ENCODE measurements at places on chromosomes 5 and 9.

DNA sequence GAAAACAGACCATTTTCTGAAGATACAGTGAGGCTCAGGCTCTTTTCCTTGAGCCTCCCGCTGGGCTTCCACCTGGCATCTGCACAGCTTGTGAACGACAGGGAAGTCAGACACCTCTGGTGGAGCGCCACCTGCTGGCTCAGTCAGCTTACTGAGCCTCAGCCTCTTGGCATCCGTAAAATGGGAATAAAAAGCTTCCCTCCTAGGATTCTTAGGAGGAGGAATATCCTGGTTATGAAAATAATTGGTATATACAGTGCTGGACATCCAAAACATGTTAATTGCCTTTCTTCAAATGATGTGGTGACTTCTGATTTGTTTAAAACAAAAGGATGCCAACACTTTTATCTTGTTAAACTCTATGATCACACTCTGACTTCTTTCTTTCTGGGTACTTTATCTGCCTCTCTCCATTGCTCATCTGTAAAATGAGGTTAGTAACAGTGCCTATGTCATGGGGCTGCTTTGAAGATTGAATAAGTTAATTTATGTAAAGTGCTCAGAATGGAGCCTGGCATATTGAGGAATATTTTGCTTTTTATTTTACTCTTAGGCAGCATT lies 67.5 kb downstream of the MAMDC2 start:
- DNase-seq: peak; percentile 69

GRCh38 chr5:173256800-173257199 lies 21.8 kb upstream of the NKX2-5 start:
- no peak for DNase-seq

DNA sequence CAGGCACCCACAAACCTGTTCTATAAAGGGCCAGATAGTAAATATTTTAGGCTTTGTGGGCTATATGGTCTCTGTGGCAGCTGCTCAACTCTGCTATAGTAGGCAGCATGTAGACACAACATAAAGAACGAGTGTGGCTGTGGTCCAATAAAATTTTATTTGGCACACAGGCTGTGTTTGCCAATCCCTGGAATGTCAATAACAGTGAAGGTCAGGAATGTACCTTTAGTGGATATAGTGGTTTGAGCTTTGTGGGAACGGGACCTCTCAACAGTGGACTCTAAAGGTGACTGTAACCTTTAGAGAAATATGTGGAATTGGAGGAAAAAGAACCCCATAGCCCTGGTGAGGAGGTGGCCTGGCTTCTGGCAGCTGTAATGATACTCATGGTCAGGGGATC lies 145.2 kb downstream of the MAST4 start:
- no peak for DNase-seq

- no peak for DNase-seq
Measured at GRCh38 chr5:163221581-163221980, 215.8 kb upstream of the CCNG1 start.

GRCh38 chr9:112858625-112859147 lies 32.0 kb downstream of the SLC46A2 start:
- DNase-seq: no peak

- DNase-seq: no peak
Measured at GRCh38 chr9:131218370-131218769, 57.9 kb downstream of the FAM78A start.

DNA sequence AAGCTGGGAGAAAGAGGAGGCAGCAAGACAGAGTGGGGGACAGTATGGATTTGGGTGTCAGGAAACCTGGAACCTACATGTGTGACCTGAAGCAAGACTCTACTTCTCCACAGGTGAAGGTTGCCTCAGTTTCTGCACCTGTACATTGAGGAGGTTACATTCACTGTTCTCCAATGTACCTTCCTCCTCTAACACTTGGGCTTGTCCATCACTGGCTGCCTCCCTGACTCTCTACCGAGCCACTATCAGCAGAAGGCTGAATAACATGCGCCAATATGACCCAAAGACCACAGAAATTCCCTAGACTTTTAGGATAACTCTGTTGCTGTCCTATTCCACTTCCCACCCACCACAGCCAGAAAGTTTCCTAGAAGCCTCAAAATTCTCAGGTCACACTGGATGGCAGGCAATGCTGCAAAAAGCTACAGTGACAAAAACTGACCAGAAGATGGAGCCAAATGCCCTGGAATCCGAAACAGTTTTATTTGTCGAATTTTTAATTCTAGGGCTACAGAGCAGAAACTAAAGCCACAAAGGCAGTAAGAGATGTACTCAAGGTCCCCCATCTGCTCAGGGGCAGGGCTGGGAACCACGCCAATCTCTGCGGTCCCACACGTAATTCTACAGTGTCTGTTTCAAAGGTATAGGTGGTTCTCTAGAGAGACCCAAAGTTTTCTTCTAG lies 64.4 kb downstream of the FAM114A2 start:
- DNase-seq: peak; percentile 28

- DNase-seq: no peak
Measured at GRCh38 chr9:36976371-36977030, 57.6 kb downstream of the PAX5 start.

GRCh38 chr5:39992617-39993202 lies 567.9 kb upstream of the DAB2 start:
- no peak for DNase-seq

DNA sequence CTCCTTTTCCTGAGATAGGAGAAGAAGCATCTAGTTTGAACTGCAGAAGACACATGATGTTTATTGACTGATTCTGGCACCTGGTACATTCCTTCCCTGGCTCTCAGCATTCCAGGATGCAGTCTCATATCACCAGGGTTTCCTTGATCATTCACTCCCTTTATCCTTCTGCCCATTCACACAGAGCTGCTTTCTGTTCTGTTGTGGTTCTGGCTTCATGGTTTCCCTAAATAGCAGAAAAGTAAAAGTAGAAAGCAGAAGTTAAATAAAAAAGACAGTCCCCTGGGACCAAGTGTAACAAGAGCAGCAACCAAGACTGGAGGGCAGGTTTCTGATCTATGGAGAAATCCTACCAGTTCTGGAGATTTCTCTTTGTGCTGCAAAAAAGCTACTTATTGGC lies 3.2 kb downstream of the IFNA8 start:
- no peak for DNase-seq

- DNase-seq: no peak
Measured at GRCh38 chr9:4225291-4226028, 74.4 kb downstream of the GLIS3 start.

GRCh38 chr5:138029944-138030343 lies 2.9 kb downstream of the FAM13B start:
- DNase-seq: no peak

GRCh38 chr5:110880413-110880812 lies 141.6 kb downstream of the SLC25A46 start:
- DNase-seq: no peak

All from activated naive CD4-positive, alpha-beta T cell treated with anti-CD3 and anti-CD28 coated beads, Interleukin-2, amount 50 U/mL, for 72 hours (primary cell).